ENCODE measurements at places on chromosomes 3 and 15.
A peak's percentile ranks its signal among the peaks of the same experiment; 100 is the strongest.

DNA sequence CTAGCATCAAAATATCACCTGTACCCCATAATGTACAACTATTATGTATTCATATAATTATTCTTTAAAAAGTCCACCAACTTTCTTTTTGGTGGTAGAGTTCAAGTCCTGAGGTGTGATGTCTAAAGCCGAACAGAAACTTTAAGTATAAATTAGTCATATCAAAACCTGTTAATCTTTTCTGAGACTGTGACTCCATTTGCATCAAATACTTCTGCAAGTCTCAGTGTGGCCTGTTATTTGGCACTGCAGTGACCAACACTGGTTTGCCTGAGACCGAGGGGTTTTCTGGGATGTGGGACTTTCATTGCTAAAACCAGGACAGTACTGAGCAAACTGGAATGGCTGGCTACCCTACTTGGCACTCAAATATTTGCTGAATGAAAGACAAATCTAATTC is 7.3 kb downstream of the NGLY1 start:
- DNase-seq: no peak

DNA sequence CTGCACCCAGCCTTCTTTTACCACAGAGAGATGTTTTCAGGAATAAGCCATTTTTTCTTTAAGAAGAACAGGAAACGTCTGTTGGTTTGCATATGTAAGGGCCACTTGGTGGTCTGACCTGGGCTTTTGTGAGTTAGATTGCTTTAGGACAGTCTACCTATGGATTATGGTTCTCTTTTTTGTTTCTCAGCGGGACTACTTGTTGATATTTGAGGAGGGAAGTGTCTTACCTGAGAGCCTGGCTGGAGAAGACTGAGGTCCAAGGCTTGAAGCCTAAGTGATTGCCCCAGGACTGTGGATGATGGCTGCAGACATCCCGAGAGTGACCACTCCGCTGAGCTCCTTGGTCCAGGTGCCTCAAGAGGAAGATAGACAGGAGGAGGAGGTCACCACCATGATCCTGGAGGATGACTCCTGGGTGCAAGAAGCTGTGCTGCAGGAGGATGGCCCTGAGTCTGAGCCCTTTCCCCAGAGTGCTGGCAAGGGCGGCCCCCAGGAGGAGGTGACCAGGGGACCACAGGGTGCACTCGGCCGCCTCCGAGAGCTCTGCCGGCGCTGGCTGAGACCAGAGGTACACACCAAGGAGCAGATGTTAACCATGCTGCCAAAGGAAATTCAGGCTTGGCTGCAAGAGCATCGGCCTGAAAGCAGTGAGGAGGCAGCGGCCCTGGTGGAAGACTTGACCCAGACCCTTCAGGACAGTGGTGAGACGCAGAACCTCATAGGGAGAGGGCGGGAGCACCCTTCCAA is 3.0 kb downstream of the ZSCAN2 start:
- DNase-seq: no peak

GRCh38 chr3:190892395-190892902 is 30.0 kb upstream of the GMNC start:
- DNase-seq: no peak

DNA sequence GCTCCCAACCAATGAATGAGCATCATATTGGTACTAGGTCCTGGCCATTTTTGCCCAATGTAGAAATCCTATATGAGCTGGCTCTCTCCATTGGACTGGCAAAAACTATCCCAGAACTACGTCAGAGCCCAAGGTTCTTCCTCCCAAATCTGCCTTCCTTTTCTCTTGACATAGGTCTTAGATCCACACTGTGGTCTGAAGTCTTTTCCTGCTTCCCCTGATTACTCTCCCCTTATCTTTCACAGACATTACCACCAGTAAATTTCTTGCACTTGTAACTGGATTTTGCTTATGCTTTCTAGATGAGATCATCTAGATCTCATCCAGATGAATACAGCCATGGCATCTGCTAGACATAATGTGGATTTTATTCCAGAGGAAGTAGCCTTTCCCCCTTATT is 141.2 kb upstream of the GADL1 start:
- DNase-seq: no peak

- no peak for DNase-seq
Measured at GRCh38 chr15:76626611-76627010, 278.5 kb downstream of the SCAPER start.

DNA sequence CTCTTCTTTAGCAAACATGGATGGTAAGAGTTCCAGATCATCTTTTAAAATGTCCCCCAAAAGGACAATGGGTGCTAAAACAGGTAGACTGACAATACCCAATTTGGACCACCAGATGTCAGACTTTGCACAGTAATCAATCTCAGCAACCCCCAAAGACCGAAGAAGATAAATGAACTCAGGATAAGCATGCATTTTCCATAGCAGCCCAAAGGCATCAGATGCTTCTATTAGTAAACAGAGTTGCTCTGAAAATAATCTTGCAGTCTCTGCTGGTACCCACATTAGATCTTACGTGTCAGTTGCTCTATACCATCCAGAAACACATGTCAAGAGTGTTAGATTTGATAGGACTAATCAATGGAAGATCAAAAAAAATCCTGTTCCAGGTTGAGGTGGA is 20.6 kb downstream of the MYH15 start:
- peak; percentile 20 for DNase-seq

DNA sequence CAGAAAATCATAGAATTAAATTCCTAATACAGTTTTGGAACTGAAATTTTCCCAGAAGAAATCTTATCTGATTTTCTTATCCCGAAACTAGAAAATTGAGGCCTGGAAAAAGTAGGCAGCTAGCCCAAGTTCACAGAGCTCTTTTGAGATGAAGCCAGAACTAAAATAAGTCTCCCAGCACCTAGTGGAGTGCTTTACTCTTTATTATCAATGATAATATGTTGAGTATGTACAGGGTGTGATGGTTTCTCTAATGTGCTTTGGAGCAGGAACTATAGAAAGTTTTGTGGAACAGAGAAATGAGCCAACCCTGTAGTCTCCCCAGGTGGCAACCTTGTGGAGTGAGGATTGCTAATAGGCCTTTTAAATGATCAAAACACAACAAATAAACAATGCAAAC is 30.3 kb upstream of the BCL6 start:
- DNase-seq: no peak

DNA sequence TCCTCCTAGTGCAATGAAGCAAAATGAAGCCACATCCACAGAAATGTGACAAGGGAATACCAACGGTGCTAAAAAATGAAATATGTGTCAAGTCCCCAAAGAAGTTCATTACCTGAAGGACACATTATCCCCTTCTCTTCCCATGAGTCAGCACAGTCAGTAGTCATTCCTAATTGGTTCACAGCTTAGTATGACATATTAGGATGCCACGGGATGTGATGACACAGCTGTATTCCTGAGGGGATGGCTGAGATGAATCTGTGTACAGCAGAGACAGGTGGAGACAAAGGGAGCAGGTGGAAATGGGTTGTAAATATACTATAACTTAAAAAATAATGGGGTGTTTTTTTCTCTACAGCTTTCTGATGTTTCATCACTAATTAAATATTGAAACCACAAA is 273.4 kb downstream of the ARRDC4 start:
- DNase-seq: no peak

DNA sequence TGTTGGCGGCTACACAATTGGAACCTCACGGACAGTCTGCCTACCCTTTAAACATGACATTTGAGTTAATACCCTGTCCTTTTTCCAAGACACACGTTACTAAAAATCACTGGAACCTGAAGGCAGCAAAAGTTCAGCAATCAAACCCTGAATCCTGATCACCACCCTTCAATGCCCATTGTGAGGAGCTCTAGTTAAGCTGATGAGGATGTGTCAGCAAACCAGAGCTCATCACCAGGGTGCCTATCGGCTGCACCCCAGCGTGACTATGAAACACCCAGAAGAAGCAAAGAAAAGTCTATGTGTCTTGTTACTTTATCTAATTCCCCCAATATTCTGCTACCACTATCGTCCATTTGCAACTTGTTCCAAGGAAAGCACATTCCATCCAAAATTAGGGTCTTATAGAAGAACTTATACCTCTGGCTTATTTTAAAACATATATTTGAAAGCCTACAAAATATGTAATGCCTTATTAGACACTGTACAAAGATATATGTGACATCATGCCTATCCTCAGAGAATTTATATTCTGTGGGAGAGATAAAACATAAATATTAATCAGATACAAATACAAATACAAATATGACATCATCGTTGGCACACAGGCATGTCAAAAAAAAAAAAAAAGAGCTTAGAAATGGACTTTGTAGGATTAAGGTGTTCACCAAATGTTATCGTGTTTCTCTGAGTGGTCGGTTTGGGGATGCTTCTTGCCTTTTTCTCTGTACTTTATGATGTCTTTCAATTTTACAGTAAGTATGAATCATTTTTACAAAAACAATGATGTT is 219.7 kb upstream of the SETMAR start:
- no peak for DNase-seq

- no peak for DNase-seq
Measured at GRCh38 chr3:126521122-126521891, 2.6 kb upstream of the CHST13 start.

- no peak for DNase-seq
Measured at GRCh38 chr3:197518881-197519421, 36.8 kb downstream of the BDH1 start.

DNA sequence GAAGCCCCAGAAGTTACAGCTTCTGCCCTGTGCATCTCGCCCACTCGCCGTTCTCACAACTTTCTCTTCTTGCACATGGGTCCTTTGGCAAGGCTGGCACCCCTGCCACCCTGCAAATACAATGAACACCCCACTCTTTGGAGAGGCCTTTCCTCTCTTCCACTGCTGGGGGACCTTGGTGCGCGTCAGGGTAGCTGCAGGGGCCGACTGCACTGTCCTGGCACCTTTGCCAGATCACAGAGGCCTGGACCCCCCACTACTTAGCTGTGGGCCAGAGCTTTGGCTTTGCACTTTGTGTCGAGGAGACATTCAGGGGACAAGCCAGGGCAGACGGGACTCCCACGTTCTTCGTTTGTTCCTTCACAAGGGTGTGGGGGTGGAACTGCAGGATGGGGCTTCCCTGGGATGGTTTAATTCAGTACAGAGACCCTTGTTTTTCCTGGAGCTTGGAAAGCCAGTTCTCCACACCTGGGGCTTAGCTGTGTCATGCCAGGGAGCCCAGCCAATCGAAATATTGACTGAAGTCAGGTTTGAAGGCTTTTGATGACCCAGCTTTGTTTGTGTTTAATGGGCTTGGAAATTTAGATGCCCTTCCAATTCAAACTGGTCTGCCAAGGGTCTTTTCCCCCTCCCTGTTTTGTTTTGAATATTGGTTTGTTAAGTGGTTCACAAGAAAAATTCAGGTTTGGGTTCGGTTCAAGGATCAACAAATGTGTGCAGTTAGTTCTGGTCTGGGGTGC is 256.1 kb upstream of the TLE3 start:
- peak; percentile 64 for DNase-seq

GRCh38 chr15:76932135-76932966 is 802 bp downstream of the RCN2 start:
- no peak for DNase-seq

GRCh38 chr3:17310983-17311382 is 426.2 kb downstream of the PLCL2 start:
- no peak for DNase-seq

DNA sequence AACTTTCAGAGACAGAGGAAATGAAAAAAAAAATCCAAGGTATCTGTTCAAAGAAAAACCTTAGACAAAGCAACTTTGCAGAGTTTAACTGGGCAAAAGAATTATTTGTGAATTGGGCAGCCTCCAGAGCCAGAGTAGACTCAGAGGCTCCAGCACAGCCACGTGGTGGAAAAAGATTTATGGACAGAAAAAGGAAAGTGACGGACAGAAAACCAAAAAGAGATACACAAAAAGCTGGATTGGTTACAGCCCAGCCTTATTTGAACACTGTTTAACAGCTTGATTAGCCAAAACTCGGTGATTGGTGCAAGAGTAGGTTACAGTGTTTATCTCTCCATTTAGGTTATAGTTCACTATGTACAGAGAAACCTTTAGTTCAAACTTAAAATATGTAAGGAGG is 23.7 kb upstream of the GPD1L start:
- DNase-seq: no peak

GRCh38 chr3:144053121-144053520 is 81.5 kb downstream of the DIPK2A start:
- no peak for DNase-seq

DNA sequence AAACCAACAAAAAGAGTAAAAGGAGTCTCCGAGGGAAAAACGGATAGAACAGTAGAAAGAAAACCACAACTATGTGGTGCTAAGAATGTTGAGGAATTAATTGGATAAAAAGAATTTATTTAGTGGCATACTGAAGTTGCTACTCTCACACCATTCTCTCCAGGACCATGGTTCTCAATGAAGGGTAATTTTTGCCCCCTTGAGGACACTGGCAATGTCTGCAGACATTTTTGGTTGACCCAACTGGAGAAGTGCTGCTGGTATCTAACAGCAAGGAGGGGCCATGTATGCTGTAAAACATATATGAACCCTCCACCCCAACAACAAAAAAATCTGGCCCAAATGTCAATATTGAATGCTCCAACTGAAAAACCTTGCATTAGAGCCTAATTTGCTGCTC is 85.9 kb upstream of the CSPG5 start:
- DNase-seq: no peak

DNA sequence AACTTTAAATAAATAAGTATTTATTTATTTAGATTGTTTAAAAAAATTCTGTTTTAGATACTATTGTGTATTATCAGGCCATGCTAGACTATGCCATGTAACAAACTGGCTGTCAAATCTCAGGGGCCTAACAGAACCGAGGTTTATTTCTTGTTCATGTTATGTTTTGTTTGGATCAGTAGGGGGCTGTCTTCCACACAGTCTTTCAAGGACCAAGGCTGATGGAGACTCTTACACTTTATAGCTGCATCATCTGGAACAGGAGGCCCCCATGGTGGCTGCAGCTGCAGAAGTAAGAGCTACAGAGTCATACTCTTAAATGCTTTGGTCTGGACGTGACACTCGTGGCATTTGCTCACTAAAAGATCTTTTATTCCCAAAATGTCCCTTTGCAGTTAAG is 33.0 kb upstream of the ARL14 start:
- DNase-seq: no peak

DNA sequence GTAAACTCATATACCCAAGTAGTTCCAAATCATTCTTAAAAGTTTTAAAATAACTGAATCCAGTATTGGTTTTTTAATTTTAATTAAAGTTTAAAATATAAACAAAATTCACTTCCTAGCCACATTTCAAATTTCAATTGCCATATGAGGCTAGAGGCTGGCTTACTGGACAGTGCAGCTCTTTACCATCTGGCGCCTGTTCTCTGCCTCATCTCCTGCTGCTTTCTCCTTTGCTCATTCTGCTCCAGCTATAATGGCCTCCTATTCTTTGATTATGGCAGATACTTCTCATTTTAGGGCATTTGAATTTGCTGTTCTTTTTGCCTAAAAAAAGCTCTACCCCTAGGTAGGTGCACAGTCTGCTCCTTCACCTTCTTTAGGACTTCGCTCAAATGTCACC is 19.1 kb downstream of the ARMC8 start:
- DNase-seq: no peak

- DNase-seq: no peak
Measured at GRCh38 chr3:41029356-41029755, 169.9 kb upstream of the CTNNB1 start.

DNA sequence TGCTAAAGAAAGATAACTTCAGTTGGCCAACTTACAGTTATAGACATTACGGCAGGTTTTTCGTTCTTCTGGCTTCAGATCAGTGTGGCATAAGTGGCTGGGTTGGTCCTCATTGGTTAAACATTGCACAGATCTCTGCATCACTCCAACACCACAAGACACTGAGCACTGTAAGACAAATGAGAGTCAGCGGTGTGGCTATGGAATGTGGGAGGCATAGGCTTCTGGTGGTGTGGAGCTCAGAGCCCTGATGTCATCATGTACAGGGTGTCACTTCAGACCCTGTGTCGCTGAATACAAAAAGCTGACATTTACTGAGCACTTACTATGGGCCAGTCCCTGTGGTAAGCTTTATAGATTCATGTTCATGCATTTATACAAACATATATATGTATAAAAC is 146.0 kb downstream of the ADAMTS9 start:
- DNase-seq: no peak
